ENCODE measurements at places on chromosomes 11 and 22.

GRCh38 chr11:38252620-38253019, 1654.6 kb upstream of the RAG2 start:
- DNase-seq = no peak

GRCh38 chr22:22425783-22426624, 82.5 kb downstream of the ZNF280B start:
- DNase-seq = no peak

GRCh38 chr11:111514216-111515031, at the start of gene HOATZ:
Gene HOATZ (plus strand): TSS chr11:111514778. CDS start chr11:111514785, 7 bp downstream.
- no peak for DNase-seq

DNA sequence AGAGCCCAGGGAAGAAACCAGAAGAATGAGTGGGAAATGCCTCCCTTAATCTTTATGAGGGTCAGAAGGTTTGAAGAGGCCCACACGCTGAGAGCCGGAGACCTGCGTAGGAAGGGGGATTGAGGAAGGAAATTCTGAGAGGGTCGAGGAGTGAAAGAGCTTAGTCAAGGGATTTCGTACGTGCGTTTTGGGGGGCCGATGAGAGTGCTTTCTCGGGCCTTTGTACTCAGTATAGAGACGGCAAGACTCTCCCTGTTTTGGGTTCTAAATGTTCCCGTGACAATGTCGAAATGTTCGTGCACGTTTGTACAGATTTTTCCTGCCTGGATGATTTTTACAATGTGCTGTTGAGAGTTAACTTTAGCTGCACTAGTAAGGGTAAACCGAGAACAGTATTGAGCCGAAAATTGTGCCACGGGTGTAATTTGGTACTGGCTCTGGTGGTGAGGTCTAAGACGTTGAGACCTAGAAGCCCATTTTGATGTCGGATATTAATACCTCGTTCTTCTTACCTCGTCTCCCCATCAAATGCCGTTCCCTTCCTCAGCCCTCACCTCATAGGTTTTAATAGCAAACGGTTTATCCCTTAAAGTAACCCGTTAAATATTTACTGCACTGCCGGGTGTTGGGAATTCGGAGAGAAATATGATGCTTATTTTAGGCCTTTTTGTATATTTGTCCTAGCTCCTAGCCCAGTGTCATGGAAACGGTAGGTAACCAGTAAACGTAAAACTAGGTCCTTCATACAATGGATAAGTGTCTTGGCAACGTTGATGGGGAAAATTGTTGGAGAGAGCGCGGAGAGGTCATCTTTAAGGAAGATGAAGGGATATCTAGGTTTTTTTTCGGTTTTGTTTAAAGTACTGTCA, 734 bp downstream of the C11orf58 start:
- DNase-seq = no peak

- no peak for DNase-seq
Observed at GRCh38 chr11:16973338-16973964, 40.8 kb downstream of the PLEKHA7 start.

GRCh38 chr11:102708654-102709053, 3.1 kb upstream of the MMP27 start:
- no peak for DNase-seq

DNA sequence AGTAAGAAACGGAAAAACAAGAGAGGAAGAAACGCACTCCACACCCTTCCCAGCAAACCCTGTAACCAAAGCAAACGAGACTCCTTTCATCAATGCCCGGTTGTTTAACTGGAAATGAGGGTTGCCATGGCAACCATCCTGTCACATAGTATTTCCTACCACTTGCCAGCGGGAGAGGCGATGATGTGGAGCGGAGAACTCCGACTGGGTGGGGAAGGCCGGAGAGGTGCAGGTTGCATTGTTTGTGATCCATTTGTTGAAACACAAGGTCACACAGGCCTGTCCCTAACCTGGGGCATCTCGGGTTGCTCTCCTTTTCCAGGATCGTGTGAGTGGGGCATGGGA, 609.9 kb downstream of the BUD13 start:
- DNase-seq = peak; percentile 28

DNA sequence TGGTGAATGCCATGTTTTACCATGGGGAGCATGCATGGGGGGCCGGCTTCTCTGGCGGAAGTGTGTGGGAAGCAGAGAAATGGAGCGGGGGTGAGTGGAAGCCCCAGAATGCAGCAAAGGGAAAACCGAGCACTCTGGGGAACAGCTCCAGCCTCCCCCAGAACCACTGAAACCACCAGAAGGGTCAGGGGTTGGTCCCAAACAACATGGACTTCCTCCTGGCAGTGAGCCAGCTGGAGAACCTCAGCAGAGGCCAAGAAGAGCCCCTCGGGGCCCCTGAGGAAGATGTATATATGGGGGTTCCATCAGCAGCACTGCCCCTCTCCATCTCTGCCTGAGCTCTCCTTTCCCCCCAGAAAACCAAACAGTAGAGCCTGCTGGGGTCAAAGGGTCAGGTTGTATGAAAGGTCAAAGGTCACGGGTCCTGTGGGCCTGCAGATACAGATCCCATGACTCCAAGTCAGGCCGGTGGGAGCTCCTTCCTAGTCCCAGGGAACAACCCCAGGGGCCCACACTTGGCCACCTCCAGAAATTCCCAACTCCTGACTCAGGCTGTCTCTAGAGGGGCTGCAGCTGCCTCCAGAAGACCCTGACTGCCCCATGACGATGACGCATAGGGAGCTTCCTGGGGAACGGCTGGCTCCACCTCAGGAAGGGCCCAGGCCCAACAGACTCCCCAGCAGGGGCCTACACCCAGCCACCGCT, 48.5 kb upstream of the TIMP3 start:
- no peak for DNase-seq

GRCh38 chr11:33321422-33321821, 64.2 kb downstream of the HIPK3 start:
- no peak for DNase-seq

DNA sequence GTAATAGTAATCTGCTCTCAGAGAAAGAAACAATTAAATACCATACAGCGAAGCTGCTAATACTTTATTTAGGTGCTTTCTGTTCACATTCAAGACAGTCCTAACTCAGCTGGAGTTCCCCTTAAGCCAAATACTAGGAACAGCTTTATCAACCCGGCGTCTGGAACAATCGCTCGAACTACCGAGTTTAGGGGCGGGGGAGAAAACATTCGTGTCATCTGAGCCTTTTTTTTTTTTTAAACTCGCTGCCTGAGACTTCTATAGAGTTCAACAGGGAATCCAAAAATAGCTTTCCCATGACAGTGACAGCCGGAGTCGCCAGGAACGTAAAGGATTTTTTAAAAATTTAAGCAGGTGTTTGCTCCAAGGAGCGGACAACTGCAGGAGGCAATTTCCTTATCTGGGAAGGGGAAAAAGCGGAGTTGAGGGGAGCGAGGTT, 852 bp downstream of the TRAF6 start:
- no peak for DNase-seq

DNA sequence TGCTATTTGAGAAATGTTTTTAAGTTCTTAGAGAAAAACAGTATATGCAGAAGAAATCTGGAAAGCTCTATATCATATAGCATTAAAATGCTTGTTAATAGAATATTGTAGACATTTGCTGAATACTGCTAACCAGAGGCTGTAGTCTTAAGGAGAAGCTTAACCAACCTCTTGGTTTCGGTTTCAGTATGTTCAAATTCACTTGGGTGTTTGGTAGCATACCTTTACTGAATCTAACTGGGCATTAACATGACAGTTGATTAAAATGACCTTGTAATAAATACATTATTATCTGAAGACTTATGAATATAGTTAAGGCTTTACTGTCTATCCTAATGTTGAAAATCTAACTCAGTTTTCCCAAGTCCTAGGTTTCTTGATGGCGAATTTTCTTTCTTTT, 5.4 kb downstream of the PCF11 start:
- DNase-seq = no peak

DNA sequence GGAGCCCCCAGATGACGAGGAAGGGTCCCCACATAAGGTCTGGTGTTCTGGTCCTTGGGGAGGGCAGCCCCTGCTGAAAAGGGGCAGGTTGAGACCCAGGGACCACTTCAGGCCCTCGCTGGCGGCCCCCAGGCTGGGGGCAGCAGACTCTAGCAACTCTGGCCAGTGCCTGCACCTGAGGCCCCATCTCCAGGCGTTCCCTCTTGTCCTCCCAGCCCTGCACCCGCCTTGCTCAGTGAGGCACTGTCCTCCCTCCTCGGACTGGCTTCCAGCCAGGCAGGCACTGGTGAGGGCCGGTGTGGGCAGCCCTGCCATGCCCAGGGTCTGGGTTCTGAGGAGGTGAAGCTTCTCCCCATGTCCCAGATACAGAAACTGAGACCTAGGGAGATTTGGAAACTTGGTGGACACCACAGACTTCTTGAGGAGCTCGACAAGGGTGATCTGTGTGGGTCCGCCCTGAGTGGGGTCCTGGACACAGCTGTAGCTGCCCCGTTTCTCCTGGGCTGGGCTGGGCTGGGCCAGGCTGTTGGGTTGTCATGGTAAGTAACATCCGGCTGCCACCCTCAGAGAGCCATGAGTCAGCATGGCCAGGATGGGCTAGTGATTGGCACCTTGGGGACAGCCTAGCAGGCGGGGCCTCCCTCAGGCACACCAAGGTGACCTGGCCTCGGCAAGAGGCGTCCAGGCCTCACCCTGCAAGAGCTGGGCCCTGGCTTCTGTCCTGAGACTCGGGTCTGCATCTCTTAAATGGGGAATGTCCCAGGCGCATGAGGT, 11.1 kb upstream of the PHLDA2 start:
- DNase-seq = no peak

GRCh38 chr11:75504501-75504900, 21.2 kb downstream of the GDPD5 start:
- DNase-seq = no peak

- no peak for DNase-seq
Observed at GRCh38 chr11:101717619-101718018, 133.8 kb upstream of the TRPC6 start.

DNA sequence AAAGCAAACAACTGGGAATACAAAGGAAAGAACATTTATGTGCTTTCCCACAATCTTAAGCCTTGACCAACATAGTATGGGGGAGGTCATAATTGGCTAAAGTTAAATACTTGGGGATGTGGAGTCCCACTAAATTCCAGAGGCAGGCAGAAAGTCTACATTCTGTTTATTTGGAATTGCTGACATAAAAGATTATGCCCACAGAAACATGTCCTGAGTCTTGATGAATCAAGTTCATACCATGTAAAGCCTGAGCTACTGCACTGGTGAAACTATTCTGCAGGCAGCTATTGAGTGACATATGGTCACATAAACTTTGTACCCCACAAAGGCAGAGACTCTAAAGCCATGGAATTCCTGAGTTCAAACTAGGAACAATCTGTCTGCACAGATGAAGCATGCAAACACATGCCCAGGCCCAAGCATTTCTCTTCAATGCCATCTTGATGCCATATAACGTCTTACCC, 69.9 kb upstream of the CHRM4 start:
- DNase-seq = no peak

- no peak for DNase-seq
Observed at GRCh38 chr11:40280159-40281051, 1179.0 kb downstream of the LRRC4C start.

- no peak for DNase-seq
Observed at GRCh38 chr11:113048820-113049768, 87.9 kb downstream of the NCAM1 start.
